Upper lobe of right lung (tissue), 1 donor: ENCODE measurements at places on chromosomes 3 and 15. TPM values are rescaled to one million over a fixed set of nuclear protein-coding genes. Genes with fewer than 3 reads are reported as not detected.
A peak's percentile ranks its signal among the peaks of the same experiment; 100 is the strongest.

DNA sequence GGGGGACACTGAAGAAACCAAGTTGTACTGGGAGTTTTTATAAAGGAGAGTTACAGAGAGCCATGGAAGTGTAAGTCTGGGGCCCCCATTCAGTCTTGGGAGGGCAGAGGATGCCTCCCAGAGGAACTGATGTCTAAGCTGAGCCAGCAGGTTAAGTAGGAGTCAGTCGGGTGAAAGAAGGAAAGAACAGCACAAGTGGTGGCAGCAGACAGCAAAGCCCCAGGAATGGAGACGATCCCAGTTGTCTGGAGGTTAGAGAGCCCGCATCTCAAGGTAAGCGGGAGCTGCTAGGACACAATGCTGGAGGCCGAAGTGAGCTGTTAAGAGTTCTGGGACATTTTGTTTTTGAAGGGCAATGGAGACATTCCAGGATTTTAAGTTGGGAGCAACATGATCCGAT lies 88.8 kb downstream of the TAMM41 start:
- H3K36me3 ChIP-seq: no peaks in the 10 kb centered on the region
- no peak for DNase-seq
- no peaks in the 10 kb centered on the region for H3K4me1 ChIP-seq
- H3K4me3 ChIP-seq: no peak overlapping the region
- no peak overlapping the region for H3K27ac ChIP-seq

EAF1 gene
- total RNA-seq: 24.6 TPM

HYPK gene
- total RNA-seq: 11.3 TPM

GRCh38 chr15:69972436-69972835 lies 125.3 kb downstream of the TLE3 start:
- no peak overlapping the region for H3K27ac ChIP-seq
- peaks cover 5% of the 10 kb centered on the region for H3K27me3 ChIP-seq
- no peaks in the 10 kb centered on the region for H3K4me1 ChIP-seq
- no peak for DNase-seq
- no peaks in the 10 kb centered on the region for H3K36me3 ChIP-seq

- H3K27me3 ChIP-seq: no peaks in the 10 kb centered on the region
- peak; percentile 87 for DNase-seq
- H3K36me3 ChIP-seq: no peaks in the 10 kb centered on the region
- H3K27ac ChIP-seq: peak overlapping the region; percentile 71
- H3K4me1 ChIP-seq: peaks cover 39% of the 10 kb centered on the region
Measured at GRCh38 chr15:64883997-64884511, 27.6 kb upstream of the ANKDD1A start.
